ENCODE measurements at places on chromosomes 2 and 18.

DNA sequence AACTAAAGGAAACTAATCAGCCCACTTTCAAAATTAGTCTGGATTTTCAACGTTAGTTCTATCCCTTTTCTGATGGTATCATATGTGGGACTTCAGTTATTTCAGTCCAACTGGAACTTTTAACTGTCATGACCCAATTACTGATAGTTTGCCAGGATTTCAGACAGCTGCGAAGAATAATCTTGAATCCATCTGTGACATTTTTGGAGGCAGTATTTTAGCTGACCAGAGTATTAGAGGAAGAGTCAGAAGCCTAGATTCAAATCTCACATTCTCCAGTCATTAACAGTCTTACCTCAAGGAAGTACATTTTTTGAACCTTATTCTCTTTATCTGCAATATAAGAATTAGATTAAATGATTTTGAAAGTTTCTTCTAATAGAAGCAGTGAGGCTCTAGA lies 81.3 kb downstream of the PTRHD1 start:
- DNase-seq, result no peak

- DNase-seq, result no peak
These were observed 41.8 kb downstream of the UBXN4 start for GRCh38 chr2:135783439-135783838.

- no peak for DNase-seq
These were observed 166.6 kb downstream of the TNS1 start for GRCh38 chr2:217835931-217836891.

DNA sequence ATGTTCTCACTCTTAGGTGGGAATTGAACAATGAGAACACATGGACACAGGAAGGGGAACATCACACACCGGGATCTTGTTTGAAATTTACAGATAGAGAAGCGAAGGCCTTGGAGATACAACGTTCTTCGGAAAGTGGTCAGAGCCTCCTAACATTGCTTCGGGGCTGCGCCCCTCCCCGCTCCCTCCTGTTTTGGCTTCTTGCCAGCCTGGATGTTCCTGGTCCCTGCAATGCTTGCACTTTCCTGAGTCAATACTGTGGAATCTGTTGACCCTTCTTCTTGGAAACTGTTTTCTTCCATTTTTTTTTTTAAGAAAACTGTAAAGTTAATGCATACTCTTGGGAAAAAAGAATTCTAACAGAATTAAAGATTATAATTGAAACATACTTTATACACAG lies 360.8 kb downstream of the SOCS6 start:
- DNase-seq, result no peak

DNA sequence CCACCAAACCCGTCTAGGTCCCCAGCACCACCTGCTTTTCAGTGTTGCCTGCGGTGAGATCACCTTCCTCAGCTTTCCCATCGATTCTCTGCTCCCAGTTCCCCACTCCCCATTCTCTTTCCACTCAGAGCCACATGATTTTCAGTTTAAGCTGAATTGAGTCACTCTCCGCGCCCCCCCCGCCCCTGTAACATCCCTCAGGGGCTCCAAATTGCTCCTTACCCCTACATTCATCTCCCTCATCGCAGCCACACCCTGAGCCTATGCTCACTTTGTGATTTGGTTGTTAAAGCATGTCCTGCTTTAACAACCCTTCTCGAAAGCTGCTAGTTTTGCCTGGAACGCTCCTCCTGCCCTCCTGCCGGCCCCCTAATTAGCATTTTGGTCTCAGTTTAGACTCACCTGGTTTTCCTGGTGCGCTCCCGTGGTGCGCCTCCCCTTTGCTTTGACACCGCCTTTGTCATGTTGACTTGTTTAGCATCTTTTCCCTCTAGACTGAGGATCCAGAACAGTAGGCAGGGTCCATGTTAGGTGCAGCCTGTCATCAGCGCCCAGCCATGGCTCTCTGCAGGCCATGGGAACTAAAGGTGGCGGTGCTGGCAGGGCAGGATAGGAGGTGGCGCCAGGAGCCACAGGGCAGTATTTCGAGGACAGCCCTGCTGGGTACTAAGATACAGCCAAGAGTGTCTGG lies 60.8 kb downstream of the ST3GAL5 start:
- no peak for DNase-seq

- DNase-seq, result no peak
These were observed 10.9 kb upstream of the HOXD1 start for GRCh38 chr2:176177580-176178037.

DNA sequence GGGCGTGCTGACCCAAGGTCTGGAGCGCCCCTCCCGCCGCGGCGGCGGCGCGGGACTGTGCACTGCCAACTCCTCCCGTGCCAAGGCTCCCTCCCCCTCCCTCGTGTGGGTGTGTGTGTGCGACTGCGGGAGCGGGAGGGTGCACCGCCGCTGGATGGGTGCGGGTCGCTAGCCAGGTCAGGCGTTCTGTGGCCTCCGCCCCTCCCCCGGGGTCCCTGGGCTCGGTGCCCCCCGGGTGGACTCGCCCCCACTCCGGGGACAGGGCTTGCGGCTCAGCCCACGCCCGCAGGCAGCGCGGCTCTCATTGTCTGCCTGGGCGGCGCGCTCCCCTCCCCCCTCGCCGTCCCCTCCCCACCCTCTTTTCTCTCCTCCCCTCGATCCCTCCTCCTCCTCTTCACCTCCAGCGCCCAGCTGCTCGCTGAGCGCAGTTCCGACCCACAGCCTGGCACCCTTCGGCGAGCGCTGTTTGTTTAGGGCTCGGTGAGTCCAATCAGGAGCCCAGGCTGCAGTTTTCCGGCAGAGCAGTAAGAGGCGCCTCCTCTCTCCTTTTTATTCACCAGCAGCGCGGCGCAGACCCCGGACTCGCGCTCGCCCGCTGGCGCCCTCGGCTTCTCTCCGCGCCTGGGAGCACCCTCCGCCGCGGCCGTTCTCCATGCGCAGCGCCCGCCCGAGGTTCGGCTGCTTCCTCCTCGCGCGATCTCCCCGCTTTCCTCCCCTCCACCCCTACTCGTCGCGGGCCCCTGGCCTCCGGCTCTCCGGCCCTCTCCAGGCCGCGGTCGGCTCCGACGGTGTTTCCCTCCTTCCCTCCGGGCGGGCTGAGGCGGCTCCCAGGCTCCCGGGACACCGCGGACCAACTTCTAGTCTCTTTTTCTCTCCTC lies at the start of gene GATA6:
Gene GATA6, plus strand, starts transcription at position 579 of the 878 bp plus-strand sequence. CDS start 1,556 bp downstream, outside the sequence.
- DNase-seq, result no peak

GRCh38 chr18:12038082-12038638 lies 55.5 kb upstream of the ANKRD62 start:
- DNase-seq, result no peak

GRCh38 chr2:180311-180710 lies 83.5 kb downstream of the SH3YL1 start:
- no peak for DNase-seq

DNA sequence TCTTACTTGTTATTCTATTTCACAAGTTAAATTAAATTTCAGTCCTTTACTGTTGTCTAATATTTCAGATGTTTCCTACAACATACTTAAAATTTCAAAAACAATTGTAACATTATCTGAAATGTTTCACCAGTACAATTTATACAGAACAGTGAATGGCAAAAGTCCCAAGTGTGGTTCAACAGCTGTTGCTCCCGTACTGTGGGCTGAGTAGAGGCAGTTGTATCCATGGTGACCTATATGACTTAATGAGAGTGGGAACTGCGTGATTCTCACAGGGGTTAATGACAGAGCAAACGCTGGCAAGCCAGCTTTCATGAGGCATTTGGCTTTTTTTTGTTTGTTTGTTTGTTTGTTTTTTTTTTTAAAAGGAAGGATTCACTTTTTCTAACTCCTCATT lies 5.3 kb upstream of the PLCL1 start:
- DNase-seq, result no peak

DNA sequence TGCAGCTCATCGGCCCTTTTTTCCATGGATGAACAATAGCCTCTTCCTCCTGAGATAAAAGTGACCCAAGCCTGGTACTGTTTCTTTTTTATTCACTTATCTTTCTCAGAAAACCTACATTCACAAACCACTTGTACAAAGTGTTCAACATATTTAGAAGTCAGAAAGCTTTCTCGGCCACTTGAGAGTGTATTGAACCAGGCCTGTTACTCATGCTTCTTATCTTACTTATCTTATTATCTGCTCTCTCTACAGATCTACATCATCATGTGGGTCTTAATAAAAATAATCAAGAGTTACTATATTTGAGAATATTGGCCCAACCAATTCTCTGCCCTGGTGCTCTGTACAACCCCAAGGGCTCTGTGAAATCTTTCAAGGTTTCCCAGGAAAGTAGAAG lies 242.1 kb downstream of the MREG start:
- no peak for DNase-seq

GRCh38 chr2:111186121-111186715 lies 65.5 kb downstream of the BCL2L11 start:
- no peak for DNase-seq

GRCh38 chr2:20175267-20175666 lies 49.7 kb downstream of the SDC1 start:
- DNase-seq, result no peak

GRCh38 chr2:66443979-66444861 lies 9.3 kb downstream of the MEIS1 start:
- no peak for DNase-seq

DNA sequence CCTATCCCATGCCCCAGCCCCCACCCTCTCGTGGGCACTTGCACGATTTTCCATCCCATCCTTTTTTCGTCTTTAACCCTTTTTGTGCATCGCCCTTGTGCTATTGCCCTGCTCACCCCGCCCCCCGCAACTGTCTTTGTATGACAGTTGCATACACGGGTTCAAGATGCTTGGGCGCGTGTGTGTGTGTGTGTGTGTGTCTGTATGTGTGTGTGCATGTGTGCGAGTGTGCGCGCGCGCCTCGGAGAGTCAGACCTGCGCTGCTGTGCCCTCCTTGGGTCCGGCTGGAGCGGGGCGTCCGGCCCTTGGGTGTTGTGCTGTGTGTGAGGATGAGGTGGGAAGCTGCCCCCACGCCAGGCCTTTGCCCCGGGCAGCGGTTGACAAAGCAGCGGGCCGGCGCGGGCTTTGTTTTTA lies 230.7 kb downstream of the HAUS1 start:
- no peak for DNase-seq

- DNase-seq, result no peak
These were observed 18.5 kb downstream of the PDCL3 start for GRCh38 chr2:100581277-100581612.

- DNase-seq, result no peak
These were observed 27.1 kb upstream of the LBH start for GRCh38 chr2:30204281-30204680.

DNA sequence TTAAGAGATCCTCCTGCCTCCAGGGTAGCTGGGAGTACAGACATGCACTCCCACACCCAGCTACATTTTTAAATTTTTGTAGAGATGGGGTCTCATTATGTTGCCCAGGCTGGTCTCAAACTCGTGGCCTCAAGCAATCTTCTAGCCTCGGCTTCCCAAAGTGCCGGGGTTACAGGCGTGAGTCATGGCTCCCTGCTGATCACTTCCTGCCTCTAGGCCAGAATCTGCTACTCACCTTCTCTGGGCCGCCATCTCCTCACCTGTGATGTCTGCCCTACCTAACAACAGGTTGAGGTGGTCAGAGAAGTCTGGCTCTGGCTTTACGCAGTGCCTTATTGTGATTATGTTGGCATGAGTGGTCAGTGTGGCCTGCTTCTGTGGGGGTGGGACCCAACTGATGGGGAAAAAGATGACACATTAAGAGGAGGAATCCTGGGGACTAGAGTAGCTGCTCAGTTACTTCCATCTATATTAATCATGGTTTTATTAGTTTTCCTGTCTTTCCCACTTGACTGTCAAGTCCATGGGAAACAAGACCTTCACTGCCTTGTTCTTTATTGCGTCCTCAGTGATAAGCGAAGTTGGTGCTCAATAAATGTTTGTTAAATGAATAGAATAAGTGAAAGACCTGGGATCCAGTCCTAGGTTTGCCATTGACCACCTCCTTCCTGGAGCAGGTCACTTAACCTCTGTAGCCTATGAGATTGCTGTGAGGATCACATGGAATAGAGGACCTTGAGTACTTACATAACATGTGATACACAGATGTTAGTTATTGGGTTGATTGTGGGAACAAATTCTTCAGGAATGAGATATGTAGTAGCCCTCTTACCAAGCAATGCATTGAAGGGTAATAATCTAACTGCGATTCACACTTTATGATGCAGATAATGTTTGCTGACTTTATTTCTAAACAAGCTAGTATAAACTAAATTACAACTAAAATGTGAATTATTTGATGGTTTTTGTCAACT lies 15.7 kb downstream of the KCTD1 start:
- no peak for DNase-seq

GRCh38 chr2:107091163-107091864 lies 205.3 kb upstream of the ST6GAL2 start:
- DNase-seq, result no peak

GRCh38 chr2:234678711-234679110 lies 181.8 kb upstream of the ARL4C start:
- DNase-seq, result no peak

- no peak for DNase-seq
These were observed 192.6 kb upstream of the TCF4 start for GRCh38 chr18:55780586-55781071.

- DNase-seq, result no peak
These were observed 525.0 kb downstream of the ZEB2 start for GRCh38 chr2:143994961-143995360.

DNA sequence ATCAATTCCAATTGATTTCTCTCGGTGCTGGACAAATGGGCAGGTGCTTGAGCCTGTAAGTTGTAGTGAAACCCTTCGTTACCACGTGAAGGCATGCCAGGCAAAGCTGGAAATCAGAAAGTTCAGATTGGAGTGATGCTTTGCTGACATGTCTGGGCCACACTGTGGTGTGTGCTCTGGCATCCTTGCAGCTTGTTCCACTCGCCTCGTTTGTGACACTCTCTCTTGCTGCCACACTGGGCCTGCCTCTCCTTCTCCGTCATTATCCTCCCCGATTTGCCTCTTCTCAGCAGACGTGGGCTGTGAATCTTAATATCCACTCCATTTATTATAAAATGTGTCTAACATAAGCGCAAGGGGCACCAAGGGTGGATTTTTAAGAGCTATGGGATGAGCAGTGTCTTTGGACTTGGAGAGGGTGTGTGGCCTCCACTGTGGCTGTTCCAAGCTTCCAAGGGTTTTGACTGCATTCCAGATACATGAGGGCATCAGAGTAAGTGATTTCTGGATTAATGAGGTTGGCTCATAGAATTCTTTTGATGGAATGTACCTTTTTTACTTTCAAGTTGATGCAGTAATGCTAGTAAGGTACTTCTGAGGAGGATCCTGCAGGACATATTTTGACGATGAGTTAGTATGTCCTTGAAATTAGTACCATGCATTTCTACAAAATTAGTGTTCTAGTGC lies 238.8 kb downstream of the TPGS2 start:
- DNase-seq, result no peak

DNA sequence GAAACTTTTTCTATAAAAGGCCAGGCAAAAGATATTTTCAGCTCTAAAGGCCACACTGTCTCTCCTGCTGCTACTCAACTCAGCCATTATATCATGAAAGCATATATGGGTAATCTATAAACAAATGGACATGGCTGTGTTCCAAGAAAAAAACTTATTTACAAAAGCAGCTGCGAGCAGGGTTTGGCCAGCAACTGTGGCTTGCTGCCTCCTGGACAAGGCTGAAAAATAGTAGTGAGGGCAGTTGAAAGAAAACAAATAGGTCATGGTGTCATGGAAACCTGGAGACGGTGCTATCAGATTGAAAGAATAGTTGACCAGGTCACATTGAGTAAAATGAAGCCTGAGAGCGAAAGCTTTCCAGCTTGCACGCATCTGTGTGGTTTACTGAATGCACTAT lies 89.2 kb upstream of the LRATD1 start:
- DNase-seq, result no peak

Measured in iPS DF 6.9 (cell line).